Activated CD4-positive, alpha-beta T cell treated with anti-CD3 and anti-CD28 coated beads, Interleukin-2, amount 50 U/mL, for 24 hours (primary cell): ENCODE measurements at places on chromosomes 16 and 17.

DNA sequence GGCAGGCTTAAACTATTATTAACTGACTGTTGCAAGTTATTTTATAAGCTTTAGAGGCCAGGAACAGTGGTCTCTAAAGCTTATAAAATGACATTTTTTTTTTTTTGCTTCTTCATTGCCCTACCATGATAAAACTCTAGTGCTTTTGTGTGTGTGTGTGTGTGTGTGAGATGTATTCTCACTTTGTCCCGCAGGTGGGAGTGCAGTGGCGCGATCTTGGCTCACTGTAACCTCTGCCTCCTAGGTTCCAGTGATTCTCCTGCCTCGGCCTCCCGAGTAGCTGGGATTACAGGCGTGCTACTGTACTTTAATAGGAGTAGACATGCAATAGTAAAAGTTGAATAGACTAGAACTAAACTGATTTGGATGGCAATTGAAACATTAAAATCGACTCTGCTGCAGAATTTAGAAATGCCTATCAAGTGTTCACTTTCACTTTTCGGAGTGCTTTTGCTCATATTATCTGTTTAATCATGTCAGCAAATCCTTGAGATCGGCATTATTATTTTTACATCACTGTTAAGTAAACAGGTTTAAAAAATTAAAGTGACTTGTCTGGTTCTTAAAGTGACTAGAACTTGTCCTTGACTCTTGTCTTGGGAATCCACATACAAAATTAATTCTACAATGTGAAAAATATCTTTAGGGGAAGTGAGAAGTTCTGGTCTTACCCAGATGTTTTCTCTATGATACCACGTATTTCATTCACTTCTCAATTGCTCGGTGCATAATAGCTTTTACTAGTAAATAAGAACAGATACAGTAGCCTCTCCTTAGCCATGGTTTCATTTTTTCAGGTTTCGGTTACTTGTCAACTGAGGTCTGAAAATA is 8.4 kb upstream of the PCTP start:
- DNase-seq = no peak

DNA sequence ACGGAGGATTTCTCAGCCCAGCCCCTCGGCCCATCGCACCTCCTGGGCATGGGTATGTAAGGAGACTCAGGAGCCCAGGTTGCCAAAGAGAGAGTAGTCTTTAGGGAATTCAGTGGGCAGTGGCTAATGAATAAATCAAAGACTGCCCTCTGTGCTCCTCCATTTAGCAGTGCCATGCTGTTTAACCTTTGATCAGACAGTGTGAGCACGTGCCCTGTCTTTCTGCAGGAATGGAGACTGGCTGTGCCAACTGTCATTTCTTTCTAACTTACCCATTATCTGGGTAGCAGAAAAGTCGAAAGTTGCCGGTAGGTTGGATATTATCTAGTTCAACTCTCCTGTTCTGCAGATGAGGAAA is 62.4 kb downstream of the CDRT4 start:
- DNase-seq = no peak

DNA sequence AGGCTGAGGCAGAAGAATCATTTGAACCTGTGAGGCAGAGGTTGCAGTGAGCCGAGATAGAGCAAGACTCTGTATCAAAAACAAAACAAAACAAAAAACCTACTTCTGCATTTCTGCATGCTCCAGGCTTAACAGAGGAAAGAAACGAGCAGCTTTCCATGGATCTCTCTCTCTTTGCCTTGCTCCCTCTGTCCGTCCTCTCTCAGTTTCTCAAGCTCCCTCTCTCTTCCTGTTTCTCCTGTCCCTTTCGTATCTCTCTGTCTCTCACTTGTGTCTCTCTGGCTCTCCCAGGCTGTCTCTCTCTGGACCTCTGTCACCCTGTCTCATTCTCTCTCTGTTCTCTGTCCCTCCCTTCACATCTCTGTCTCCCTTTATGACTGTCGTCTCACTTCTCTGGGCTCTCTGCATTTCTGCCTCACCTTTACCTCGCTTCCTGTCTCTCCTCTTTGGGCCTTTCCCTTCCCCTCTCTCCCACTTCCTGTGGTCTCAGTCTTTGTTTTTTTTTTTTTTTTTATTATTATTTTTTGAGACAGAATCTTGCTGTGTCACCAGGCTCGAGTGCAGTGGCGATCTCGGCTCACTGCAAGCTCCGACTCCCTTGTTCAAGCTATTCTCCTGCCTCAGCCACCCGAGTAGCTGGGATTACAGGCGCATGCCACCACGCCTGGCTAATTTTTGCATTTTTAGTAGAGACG is 4.1 kb upstream of the PITPNA start:
- DNase-seq = no peak

GRCh38 chr16:89317729-89318429 is 100.4 kb downstream of the ZNF778 start:
- no peak for DNase-seq

- DNase-seq = no peak
These were observed 180.2 kb upstream of the TBX2 start for GRCh38 chr17:61219460-61219859.

DNA sequence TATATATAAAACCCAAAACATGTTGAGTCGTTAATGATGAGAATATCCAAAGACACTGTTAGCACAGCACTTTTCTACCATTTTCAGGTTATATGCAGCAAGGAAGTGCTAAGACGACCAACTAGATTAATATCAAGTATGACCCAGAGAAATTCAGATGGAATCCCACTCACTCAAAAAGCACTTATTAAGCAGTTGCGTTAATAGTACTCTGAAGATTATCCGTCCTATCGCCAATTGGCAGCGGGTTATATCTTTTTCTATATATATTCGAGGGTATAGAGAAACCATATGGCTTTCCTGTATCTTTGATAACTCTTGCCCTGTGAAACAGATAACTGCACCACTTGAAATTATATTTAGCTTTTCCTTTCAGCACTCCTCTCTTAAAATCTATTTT is 1.1 kb downstream of the CRLF3 start:
- no peak for DNase-seq

DNA sequence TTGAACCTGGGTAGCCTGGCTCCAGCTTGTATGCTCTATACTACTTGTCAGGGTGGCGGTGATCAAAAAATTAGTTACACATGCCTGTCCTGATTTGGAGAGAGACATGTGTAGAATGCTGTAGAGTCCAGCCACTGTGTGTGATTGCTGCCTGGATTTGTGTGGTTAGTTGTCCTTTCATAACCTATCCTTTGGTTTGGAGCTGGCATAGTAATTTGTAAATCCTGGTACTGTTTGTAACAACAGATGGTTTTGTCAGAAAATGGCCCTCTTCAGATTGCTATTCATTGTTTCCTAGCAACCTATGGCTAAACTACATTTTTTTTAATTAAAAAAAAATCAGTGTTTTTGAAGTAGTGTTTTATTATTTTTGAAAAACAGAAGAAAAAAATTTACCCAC is 30.5 kb downstream of the ETV4 start:
- DNase-seq = no peak

DNA sequence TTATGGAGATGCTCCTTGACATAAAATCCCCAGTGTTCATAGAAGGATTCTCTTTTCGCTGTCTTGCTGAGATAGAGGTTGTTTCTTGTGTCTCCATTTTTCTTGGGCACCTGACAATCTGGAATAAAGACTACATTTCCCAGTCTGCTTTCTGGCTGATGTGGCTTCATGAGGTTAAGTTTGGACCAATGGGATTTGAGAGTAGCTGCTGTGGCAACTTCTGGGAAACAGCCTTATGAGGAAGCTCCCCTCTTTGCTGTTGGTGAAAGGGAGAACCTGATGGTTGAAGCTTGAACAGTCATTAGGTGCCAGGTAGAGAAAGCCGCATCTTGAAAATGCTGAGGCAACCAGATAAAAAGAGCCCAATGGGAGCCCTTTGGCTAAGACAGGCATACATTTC is 24.4 kb downstream of the HS3ST4 start:
- DNase-seq = no peak

DNA sequence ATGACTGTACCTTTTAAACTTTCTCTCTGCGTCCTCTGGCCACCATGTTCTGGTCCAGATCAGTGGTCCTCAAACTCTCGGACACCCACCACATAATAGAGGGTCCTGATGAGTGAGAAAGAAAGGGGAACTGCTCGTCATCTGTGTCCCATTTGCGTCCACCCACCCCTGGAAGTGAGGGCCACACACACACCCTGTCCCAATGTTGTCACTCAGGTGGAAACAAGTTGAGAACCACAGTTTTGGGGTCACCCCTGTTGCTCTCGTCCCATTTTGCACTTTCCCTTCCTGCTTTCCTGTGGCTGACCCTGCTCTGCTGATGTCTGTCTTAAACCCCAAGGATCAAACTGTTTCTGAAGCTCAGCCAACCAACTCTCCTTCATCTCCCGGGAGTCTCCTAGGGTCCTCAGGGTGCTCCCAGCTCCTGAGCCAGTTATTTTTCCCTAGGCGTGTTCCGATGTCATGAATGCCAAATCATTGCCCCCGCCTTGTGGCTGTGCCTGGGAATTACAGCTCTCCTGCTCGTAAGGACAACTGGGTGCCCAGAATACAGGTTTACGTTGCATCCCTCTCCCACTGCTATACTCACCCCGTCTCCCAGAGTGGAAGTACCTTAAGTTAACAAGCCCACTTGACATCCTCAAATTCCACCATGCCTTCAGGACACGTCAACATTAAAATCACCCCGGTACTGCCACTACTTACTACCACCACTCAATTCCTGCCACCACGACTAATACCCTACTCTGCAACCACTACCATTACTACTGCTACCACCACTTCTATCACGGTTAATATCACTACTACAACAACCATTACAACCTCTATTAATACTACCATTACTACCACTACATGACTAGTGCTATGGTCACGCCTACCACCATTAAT is 26.0 kb upstream of the HNF1B start:
- peak; percentile 30 for DNase-seq

DNA sequence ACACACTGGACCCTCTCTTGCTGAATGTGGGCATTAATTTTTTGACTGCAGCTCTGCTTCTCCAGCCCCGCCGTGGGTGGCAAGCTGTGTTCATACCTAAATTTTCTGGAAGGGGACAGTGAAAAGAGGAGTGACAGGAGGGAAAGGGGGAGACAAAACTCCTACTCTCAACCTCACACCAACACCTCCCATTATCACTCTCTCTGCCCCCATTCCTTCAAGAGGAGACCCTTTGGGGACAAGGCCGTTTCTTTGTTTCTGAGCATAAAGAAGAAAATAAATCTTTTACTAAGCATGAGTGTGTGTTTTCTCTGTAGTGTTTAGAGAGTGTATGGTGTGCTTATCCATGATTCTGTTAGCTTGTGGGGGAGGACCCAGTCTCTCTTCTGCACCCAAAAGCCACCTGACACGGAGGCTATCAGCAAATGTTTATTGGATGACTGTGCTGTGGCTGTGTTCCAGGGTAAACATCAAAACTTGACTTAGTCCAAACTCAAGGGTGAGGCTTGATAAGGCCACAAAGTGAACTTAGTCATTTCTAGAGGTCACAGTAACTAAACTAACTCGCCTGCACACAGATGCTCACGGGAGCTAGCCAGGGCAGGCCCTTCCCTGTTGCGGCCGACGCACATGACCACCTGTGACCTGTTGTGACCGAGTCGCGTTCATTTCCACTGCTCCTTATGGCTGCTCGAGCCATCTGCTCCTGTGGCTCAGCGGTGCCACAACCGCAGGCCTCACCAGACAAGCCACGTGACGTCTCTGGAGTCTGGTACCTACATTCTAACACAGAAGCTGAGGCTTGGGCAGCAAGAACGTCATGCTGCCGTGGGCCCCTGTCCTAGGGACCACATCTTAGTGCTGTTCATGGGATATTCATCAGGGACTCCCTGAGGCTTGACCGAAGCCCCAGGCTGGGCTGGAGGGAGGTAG is 9.8 kb upstream of the MED11 start:
- no peak for DNase-seq

DNA sequence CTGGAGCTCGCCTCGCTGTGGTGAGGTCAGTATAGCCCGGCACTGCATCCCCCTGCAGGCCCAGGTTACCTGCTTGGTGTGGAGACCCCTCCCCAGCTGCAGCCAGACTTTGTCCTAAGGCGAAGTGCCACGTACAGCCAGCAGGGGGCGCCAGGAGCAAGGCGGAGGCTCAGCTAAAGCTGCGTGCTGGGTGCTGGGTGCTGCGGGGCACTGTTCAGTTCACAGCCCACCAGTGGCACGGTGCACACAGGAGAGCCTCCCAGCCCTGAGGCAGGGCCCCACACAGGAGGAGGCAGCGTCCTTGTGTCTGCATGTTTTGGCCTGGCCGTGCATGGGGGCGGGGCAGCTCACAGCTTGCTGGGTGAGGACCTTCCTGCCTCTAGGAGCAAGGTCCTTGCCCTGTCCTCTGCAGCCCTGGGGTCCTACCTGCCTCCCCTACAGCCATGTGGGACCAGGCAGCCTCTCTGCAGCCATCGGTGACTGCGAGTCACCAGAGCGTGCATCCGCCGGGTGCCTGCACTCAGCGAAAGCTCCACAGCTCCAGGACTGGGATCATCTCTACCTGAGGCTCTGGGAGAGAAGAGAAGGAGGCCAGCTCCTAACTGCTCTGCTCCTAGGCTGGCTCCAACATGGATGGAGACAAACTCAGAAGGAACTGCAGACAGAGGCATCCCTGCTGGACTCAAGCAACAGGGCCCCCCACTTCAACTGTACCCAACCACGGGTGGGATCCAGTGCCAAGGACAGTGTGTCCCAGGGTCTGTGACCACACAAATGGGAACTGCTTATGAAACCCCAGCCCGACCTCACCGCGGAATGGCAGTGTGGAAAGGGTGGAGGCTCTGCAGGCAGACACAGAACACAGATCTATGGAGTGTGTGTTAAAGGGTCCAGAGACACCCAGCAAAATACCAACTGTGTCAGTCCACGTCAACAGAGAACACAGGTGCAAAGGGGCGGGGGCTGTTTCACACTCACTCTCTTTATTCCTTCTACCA is 19.0 kb downstream of the SLC7A5 start:
- peak; percentile 53 for DNase-seq

DNA sequence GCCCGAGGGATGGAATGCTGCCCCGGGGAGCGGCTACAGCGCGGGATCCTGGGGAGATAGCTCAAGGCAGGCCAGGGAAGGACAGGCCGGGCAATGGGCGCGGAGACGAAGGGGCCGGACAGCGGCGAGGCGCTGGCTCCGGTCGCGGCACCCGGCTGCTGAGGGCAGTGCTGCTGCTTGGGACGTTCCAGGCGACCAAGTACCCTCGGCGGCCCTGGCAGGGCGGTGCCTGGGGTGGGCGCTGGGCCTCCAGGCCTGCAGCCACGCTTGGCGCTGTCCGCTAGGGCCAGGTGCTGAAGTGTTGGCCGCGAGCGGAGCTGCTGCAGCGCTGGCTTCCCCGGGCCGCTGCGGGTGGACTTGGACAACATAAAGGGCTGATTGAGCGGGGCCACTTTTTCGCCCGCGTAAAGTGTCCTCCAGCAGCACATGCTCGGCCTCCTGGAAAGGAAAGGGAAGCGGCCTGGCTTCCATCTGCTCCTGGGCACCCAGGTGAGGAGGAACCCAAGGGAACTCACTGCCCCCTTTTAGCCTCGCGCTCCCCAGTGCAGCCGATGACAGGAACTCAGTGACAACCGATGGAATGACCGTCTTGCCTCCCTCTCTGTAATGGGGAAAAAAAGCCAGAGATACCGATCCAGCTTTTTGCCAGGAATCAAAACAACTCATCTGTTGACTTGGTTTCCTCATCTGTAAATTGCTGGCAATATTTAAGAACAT is 23.7 kb downstream of the CLEC3A start:
- no peak for DNase-seq

- DNase-seq = no peak
These were observed 567 bp downstream of the OSBPL7 start for GRCh38 chr17:47821031-47821423.

GRCh38 chr16:27728691-27729090 is 178.7 kb downstream of the KATNIP start:
- DNase-seq = no peak

GRCh38 chr17:39563476-39563875 is 44.2 kb downstream of the NEUROD2 start:
- DNase-seq = no peak
